ENCODE measurements at places on chromosomes 1 and 21. TPM values are rescaled to one million over a fixed set of nuclear protein-coding genes. Genes with fewer than 3 reads are reported as not detected.

The ADAM30 gene
- not detected for total RNA-seq

DNA sequence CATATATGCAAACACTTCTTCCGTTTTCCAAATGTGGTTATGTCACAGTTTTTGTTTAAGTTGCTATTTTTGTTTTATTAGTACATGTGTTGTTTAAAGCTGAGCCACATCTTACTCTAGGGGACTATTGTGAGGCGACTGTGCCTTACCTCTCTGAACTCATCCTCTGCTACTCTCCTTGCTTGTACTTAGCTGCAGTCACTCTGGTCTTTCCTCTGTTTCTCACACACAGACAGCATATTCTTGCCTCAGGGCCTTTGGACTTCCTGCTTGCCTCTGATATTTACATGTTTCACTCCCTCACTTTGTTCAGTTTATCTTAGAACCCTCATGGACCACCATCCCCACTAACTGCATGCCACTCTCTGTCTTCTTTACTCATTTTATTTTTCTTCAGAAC is 101.1 kb downstream of the MACF1 start:
- DNase-seq, result no peak

DNA sequence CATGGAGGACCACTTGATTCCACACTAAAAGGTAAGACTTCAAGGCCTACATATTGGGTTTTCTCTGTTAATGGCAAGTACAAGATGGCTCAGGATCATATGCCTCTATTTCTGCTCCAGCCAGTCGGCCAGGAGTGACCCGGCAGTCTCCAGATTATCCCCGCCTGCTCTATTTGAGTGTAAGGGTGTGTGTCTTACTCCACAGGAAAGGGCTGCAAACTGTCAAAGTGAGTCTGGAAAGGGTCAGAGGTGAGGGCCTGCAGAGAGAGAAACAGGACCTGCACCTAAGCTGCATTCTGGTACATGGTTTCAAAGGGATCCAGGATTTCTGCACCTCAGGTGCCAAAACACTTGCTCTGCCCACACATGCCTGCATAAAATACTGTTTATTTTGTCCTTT is 9.2 kb downstream of the ZNF692 start:
- no peak for DNase-seq

GRCh38 chr1:207221934-207222351 is 99.5 kb upstream of the CD55 start:
- no peak for DNase-seq

DNA sequence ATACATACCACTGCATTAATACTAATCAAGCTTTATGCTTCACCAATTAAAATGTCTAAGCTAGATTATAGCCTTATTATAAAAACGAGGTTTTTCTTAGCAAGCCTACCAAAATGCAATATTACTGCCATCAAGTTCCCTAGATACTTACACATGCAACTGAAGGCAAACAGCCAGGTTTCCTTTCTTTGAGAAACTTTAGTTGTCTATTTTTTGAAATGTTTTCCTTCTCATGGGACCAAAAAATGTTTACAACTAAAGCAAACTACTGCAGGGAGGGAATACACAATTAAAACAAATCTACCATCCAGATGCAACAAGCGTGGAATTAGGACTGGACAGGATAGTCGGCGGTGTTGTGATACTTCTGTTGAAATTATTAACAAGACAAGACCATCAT is 1.3 kb downstream of the ZNF644 start:
- DNase-seq, result no peak

GRCh38 chr1:38329644-38330043 is 283.1 kb upstream of the POU3F1 start:
- DNase-seq, result no peak

DNA sequence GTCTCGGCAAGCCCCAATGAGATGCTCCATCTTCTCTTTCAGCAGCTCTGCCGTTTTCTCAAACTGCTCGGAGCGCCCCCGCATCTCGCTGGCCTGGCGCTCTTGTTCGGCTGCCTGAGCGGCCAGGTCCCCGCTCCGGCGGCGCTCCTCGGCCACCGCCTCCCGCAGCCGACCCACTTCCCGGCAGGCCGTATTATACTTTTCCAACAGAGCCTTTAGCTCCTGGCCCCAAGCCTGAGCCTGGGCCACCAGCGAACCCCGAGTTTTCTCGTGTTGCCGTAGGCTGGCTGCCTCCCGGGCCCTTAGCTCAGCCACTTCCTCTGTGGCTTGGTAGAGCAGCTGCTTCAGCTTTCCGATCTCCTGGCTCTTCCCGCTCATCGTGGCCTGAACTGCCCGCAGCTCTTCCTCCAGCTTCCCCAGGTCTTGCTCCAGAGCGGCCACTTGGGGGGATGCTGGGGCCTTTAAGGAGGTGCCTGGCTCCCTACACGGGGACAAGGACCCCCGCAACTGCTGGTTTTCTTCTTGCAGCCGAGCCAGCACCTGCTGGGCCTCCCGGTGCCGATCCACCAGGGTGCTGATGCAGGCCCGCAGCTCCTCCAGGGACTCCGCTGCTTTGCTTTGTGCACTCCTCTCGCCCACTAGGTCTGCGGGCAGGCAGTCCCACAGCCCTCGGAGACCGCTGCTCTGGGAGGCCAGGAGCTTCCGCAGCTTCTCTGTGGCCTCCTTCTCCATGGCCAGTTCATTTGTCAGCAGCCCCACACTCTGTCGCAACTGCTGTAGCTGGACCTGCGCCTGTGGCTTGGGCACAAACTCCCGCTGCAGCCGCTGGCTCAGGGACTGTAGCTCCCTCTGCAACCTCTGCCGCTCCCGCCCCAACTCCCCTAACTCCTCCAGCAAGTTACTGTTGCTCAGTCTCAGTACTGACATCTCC is 13.4 kb upstream of the PIAS3 start:
- DNase-seq, result no peak

The HSD11B1 gene
- not detected for total RNA-seq

The ENO1 gene
- 1,339 TPM for total RNA-seq

The FCRL2 gene
- total RNA-seq, result not detected

Measured in neural crest cell (in vitro differentiated cells).